ENCODE measurements at places on chromosomes 11 and 22. TPM values are rescaled to one million over a fixed set of nuclear protein-coding genes. Genes with fewer than 3 reads are reported as not detected.
A peak's percentile ranks its signal among the peaks of the same experiment; 100 is the strongest.

DNA sequence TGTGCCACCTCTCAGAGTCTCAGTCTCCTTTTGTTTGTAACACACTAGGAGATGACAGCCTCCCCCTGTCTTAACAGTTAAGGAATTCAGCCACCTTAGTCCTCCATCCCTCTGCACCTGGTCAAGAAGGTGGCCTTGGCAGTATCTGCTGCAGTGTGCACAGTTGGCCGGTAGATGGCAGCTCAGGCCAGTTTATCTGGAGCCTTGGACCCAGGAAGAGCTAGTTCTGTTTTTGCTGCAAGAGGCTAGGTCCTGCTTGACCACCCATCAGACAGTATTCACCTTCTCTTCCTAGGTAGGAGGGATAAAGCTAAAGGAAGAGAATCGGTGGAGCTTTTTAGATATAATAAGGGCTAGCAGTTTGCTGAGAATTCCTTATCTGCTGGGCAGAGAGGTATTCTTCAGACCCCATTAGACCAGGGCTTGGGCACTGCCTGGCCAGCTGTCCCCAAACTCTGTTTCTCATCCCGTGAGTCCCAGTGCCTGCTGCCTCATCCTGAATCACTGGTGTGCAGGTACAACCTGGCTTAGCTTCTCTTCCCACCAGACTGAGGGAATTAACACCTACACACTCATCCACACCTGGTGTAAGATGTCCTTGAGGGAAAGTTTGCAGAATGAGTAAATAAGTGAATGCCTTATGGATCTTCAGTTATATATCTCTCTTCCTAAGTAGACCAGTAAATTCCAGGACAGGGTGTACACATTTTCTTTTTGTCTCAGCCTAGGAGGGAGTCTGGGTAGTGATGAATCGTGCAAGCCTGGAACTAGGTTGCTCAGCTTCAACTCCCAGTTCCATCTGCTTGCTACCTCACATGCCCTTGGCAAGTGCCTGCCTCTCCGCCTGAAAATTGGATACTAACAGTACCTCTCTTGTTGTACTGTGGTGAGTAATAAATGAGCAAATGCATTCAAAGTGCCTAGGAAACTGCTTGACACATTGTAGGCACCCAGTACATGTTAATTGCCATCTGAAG is 70.8 kb upstream of the NARS2 start:
- H3K27me3 ChIP-seq, result peaks cover 2% of the 10 kb centered on the region
- peak; percentile 69 for DNase-seq
- H3K4me1 ChIP-seq, result peaks cover 7% of the 10 kb centered on the region

DNA sequence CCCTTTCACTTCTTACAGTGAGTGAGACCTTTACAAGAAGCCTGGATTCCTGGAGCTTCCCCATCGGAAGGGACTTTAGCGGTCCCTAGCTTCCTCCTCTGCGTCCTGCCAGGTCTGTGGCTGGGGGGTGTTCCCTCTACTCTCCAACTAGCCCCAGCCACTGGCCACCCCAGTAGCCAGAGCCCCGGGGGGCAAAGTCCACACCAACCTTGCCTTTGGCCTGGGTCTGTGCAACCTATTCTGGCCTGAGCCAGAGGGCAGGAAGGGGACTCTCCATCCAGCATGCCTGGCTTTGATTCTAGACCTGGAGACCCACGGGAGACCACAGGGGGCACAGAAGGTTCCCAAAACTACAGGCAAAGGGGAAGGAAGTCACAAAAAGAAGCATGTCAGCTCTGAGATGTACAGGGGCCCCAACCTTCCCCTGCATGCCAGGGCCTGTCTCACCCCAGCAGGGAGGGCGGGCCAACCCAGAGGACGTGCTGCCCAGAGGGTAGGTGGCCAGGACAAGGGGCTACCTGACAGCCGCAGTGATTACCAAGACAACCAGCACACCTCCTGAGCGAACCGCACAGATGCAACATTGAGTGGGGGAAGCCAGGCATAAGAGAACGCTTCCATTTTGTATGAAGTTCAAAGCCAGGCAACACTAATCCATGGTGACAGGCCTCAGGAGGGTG is 52.4 kb downstream of the DSCAML1 start:
- H3K36me3 ChIP-seq, result peaks cover 9% of the 10 kb centered on the region
- no peak overlapping the region for H3K4me3 ChIP-seq
- no peak overlapping the region for H3K27ac ChIP-seq
- H3K27me3 ChIP-seq, result no peaks in the 10 kb centered on the region

- no peak overlapping the region for H3K4me3 ChIP-seq
- peaks cover 40% of the 10 kb centered on the region for H3K4me1 ChIP-seq
- no peak for DNase-seq
These were observed 182.2 kb downstream of the IGLL1 start for GRCh38 chr22:23397613-23398567.

DNA sequence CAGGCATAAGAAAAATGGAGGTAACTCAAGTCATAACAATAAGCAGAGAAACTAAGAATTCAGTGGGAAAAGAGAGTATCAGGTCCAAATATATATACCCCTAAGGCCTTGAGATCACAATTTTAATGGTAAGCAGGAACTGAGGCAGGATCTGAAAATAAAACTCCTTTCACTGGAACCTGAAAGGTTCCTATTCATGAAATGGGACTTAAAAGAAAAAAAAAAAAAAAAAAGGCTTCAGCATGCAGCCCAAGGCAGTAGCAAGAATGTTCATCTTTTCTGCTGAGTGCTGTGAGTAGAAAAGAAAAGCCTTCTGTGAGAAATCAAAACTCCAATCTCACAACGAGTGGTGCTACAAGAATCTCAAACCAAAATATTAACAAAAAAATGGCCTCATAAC is 75.3 kb downstream of the DLG2 start:
- no peaks in the 10 kb centered on the region for H3K4me1 ChIP-seq
- no peak overlapping the region for H3K4me3 ChIP-seq
- no peak overlapping the region for H3K27ac ChIP-seq
- H3K27me3 ChIP-seq, result no peaks in the 10 kb centered on the region
- no peak for DNase-seq

DNA sequence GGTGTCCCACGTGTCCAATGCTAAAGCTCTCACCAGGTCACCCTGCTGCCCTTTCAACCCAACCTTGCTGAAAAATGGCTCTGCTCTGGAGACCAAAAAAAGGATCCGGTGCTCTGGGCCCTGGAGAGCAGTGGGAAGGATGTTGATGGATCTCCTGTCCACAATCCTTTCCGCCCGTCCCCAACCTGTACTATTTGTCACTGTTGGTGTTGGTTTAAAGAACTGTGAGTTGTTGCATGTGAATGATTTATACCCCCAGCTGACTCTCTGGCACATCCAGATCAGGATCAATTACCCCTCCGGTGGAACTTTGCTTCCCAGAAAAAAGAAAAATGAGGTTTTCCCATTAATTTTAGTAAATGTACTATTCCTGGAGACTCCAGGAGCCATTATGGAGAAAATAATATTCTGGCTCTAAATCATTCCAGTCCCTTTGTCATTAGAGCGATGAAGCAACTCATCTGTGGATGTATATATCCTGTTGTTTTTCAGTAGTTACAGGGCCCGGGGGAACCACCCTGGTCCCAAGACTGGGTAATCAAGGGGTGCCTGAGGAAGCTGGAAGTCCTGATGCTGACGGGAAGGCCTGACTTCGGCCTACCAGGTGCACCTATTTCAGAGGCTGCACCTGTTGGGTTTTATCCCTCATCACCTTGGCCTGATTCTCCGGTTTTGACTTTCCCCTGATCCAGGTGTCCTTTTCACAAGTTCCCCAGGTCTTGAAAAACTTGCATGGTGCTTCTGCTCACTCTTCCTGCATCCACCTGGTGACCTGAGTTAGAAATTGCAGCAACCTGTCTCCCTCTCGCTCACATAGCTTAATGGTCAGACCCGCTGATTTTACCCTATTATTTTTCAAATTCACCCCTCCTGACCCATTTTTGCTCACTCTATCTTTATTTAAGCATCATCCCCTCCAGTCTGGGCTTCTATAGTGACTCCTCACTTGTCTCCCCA is 209.2 kb upstream of the SEZ6L start:
- no peaks in the 10 kb centered on the region for H3K36me3 ChIP-seq
- no peak overlapping the region for H3K27ac ChIP-seq
- no peaks in the 10 kb centered on the region for H3K4me1 ChIP-seq
- DNase-seq, result no peak

DNA sequence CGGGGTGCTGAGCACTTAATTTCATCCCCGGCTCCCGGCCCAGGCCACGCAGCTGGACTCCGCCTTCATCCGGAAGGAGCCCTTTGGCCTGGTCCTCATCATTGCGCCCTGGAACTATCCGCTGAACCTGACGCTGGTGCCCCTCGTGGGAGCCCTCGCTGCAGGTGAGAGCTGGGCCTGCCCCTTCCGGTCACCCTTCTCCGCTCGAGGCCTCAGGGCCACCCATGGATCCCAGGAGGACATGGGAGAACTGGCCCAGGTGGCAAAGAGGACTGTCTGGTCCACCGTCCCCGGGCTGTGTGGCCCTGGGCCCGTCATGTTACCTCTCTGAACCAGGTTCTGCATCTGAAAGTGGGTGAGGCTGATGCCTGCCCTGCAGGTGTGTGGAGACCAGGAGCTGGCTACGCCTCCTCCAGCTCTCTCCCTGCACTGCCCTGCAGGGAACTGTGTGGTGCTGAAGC is 8.6 kb downstream of the ALDH3B1 start:
- H3K4me3 ChIP-seq, result no peak overlapping the region
- H3K36me3 ChIP-seq, result peaks cover 5% of the 10 kb centered on the region
- DNase-seq, result no peak
- no peaks in the 10 kb centered on the region for H3K27me3 ChIP-seq
- no peak overlapping the region for H3K27ac ChIP-seq

GRCh38 chr11:103928802-103929161 is 107.7 kb upstream of the DDI1 start:
- H3K27ac ChIP-seq, result no peak overlapping the region
- H3K27me3 ChIP-seq, result no peaks in the 10 kb centered on the region
- no peaks in the 10 kb centered on the region for H3K4me1 ChIP-seq
- no peaks in the 10 kb centered on the region for H3K36me3 ChIP-seq
- no peak for DNase-seq

The YPEL4 gene
- 3.3 TPM for total RNA-seq

The GDPD4 gene
- total RNA-seq, result not detected

The TST gene
- total RNA-seq, result 13.6 TPM

The CDON gene
- 34.7 TPM for total RNA-seq

GRCh38 chr22:23418159-23418788 is 161.8 kb downstream of the IGLL1 start:
- no peaks in the 10 kb centered on the region for H3K36me3 ChIP-seq
- no peak overlapping the region for H3K27ac ChIP-seq
- peak; percentile 52 for DNase-seq
- H3K27me3 ChIP-seq, result no peaks in the 10 kb centered on the region
- no peaks in the 10 kb centered on the region for H3K4me1 ChIP-seq

GRCh38 chr11:134780486-134781147 is 368.6 kb upstream of the B3GAT1 start:
- no peaks in the 10 kb centered on the region for H3K27me3 ChIP-seq
- no peaks in the 10 kb centered on the region for H3K36me3 ChIP-seq
- no peaks in the 10 kb centered on the region for H3K4me1 ChIP-seq
- no peak for DNase-seq
- no peak overlapping the region for H3K4me3 ChIP-seq

DNA sequence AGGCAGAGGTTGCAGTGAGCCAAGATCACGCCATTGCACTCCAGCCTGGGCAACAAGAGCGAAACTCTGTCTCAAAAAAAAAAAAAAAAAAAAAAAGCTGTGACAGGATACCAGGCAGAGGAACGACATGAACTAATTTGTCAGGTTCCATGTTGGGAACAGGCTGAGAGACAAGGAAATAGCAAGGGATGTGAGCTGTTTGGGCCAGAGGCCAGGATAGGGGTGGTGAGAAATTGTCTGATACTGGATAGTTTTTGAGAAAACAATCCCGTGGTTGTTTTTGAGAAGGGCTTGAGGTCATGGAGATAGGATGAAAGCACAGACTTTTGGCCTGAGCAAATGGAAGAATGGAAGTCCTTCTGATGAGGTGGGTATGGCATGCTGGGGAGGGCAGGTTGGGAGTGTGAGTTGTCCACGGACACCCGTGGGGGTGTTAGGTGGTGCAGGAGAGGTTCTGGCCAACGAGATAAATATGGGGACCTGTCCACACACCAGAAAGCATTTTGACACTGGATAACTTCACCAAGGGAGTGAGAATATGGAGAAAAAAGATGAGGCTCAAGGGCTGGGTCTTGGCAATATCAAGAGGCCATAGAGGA is 13.7 kb downstream of the PIWIL3 start:
- H3K4me1 ChIP-seq, result no peaks in the 10 kb centered on the region
- H3K27ac ChIP-seq, result no peak overlapping the region
- no peak for DNase-seq
- H3K4me3 ChIP-seq, result no peak overlapping the region
- no peaks in the 10 kb centered on the region for H3K36me3 ChIP-seq
